Choroid plexus epithelial cell (primary cell): ENCODE measurements at places on chromosomes 4 and X.

- DNase-seq = no peak
Measured at GRCh38 chr4:16116493-16116990, 32.7 kb upstream of the PROM1 start.

- DNase-seq = no peak
Measured at GRCh38 chr4:7705062-7705461, 234.6 kb downstream of the AFAP1 start.

DNA sequence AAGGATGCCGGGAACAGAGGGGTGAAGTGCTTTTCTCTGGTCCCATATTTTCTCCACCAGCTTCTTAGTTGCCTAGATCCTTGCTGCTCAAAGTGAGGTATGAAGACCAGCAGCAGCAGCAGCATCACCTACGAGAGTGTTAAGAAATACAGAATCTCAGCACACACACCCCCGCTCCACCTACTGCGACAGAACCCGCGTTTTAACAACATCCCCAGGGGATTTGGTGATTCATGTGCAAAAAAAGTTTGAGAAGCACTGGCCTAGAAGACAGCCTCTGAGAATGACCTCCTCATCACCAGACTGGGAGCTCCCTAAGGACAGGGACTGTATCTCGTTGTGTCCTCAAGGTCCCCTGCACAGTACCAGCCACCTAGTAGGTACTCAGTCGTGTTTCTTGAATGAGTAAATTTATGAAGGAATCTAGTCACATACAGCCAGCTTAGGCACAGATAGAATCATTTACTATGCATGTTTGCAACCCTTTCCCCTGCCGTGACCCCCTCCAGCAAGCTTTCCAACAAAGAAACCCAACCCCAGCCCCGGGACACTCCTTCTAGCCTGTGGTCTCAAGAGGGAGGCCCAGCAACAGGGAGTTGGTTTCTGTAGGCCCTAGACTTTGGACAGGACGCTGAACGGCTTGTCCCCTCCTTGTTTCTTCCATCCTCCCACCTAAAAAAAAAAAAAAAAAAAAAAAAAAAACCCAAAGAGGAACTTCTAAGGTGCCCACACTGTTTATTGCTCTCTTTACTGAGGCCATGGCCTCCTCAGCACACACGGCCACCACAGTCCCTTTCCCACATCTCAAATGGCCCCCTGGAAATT, 21.5 kb downstream of the RTL5 start:
- peak; percentile 14 for DNase-seq

- peak; percentile 99 for DNase-seq
Measured at GRCh38 chr4:169659716-169660670, 39.6 kb downstream of the CLCN3 start.

GRCh38 chr4:14125375-14126129, 498.0 kb upstream of the BOD1L1 start:
- DNase-seq = no peak
